ENCODE measurements at places on chromosomes 1 and 21.
A peak's percentile ranks its signal among the peaks of the same experiment; 100 is the strongest.

- no peak for DNase-seq
Observed at GRCh38 chr1:17798799-17799382, 43.8 kb downstream of the ACTL8 start.

GRCh38 chr1:207866471-207867135, 44.3 kb downstream of the CD34 start:
- no peak for DNase-seq

DNA sequence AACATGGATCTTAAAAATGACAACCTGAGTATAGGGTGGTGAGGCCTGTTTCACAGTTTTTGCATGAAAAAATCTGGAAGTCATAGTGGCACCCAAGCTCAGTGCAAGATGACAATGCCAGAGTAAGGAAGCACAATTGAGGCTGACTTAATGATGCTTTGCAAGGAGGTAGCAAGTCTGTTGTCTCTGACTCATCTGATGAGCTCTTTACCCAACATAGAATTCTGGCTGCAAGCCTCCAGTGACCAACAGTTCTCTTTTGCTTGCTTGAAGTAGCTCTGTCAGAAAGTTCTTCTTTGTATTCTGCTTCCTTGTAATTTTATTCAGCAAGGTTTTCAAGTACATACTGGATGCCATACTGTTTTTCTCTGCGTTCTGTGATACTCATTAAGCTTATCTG, 117.1 kb downstream of the FOXD2 start:
- DNase-seq: no peak

- no peak for DNase-seq
Observed at GRCh38 chr1:48362901-48363300, 109.1 kb downstream of the SPATA6 start.

GRCh38 chr1:33388805-33389771, 41.8 kb downstream of the PHC2 start:
- DNase-seq: no peak

DNA sequence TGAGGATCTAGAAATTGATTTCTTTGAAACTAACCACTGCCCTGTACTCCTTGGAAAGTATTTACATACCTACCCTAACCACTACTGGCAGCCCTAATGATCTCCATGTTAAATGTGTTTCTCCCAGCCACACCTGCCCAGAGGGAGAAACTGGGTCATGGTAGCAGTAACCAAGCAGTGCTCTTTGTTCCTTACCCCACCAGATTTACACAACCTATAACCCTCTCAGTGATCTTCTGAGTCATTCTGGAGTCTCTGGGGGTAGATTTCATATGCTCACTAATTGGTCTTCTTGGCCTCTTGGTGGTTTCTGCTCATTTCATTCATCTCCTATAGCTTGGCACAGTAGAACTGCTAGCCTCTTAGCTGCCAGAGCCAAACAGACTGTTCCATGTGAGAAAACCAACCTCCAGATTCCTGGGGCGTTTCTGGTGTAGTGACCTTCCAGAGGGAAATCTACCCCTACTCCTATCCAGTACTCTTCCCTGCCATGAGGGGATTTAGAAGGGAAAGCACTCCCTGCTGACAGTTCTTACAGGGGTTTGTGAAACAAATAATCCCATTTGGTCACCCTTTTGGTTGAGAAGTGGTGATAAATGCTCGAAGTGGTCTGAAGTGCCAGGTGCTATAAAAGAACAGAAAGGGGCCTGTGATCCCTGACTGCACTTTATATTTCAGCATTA, 36.2 kb upstream of the LRIG2 start:
- DNase-seq: no peak

- no peak for DNase-seq
Observed at GRCh38 chr1:167479331-167479979, 38.9 kb downstream of the CD247 start.

- no peak for DNase-seq
Observed at GRCh38 chr1:177984136-177984525, 14.3 kb upstream of the SEC16B start.

GRCh38 chr1:43205671-43206070, 33.5 kb downstream of the CFAP57 start:
- DNase-seq: no peak

- no peak for DNase-seq
Observed at GRCh38 chr1:10646347-10646861, 150.0 kb downstream of the CASZ1 start.

DNA sequence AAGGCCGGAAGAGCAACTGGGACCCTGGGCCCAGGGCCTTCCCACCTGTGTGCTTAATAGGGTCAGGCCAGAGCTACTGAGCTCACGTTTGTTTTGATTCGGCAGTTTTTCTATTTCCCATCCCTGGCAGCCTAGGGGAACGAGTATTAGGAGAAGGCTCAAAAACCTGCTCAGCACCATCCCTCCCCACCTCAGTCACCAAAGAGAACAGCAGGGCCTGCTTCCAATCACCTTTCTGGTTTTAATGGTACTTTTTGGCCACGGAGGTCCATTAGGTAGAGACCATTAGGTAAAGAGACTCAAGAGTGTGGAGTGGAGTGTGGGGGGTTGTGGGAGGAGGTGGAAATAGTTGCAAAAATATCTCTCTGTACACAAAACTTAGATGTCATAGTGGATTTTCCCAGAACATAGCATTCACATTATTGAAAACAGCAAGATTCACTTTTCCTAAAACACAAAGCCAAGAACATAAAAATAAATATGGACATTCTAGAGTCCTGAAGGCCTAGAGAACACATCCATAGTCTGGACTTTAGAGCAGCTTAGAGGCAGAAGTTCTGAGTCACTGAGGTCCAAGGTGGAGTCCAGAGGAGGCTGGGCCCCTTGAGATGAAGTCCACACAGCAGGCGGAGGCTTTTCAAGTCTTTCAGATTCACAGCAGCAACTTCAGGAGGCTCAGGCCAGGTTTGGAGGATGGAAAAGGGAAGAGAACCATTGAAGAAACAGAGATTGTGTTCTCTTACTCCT, 19.5 kb downstream of the NUAK2 start:
- DNase-seq: no peak

DNA sequence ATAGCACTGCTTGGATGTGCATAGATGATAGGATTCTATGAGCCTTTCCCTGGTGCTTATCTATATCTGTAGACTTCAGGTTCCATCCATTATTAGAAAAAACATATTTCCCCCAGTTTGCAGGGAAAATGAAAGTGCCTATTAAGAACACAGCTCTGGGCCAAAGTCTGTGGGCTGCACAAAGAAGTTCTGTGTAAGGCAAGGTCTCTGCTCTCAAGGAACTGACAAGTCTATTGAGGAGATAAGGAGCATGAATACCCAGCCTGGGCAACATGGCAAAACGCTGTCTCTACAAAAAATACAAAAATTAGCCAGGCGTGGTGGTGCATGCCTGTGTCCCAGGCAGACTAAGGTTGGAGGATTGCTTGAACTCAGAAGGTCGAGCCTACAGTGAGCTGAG, 22.3 kb upstream of the SDE2 start:
- no peak for DNase-seq

DNA sequence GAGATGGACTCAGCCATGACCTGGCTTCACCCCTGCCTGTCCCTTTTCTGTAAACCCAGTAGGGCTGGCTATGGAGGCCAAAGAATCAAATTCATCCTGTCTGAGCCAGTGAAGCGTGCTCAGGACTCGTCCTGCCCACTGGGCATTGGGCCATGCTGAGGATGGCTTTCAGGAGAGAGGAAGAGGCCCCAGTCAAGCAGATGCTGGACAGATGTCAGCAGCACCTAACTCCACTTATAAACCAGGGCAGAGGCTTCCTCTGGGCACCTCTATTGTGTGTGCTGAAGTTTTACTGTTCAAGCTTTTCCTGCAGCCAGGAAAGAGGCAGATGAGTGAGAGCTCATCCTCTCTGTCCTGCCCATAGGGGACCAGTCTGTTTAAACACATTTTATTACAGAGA, 97.4 kb upstream of the GCLM start:
- no peak for DNase-seq

GRCh38 chr21:32779983-32780382, 8.4 kb upstream of the PAXBP1 start:
- no peak for DNase-seq

DNA sequence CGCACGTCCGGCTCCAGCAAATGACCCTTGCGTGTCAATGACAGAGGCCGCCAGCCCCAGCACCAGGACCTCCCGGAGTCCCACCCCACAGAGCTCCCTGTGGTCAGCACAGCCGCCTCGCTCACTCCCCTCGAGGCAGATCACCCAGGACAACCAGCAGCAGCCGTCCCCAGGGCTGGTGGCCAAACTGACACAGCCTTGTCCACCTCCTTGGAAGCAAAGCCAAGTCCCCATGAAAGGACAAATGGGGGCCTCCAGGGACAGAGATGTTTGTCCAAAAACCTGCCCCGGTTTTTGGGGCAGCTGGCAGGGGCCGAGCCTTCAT, 2.1 kb downstream of the KRTAP10-10 start:
- no peak for DNase-seq

DNA sequence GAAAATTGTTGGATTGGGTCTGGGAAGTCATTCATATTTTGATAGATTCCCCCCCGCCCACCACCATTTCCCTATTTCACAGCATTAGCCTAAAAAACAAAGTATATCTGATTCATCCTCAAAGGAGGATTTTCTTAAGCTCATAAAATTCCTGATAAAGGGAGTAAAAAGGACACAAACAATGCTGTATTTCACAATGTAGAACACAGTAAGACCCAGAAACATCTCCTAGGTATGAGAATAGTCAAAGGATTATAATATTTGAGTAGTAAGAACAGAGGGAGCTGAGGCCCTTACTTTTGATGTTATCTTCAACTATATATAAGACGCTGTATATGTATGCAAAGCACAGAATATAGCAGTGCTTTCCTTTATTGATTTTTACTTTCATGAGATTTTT, 225.3 kb downstream of the TGFB2 start:
- no peak for DNase-seq

GRCh38 chr1:5423109-5423508, 569.1 kb downstream of the NPHP4 start:
- peak; percentile 33 for DNase-seq

DNA sequence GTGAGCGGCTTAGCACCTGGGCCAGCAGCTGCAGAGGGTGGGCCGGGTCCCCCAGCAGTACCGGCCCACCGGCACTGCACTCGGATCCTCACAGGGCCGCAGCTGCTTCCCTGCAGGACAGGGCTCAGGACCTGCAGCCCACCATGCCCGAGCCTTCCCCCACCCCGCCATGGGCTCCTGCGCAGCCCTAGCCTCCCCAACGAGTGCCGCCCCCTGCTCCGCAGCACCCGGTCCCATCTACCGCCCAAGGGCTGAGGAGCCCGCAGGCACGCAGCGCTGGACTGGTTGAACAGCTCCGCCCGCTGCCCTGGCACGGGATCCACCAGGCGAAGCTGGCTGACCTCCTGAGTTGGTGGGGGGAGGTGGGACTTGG, 6.3 kb upstream of the ACBD6 start:
- DNase-seq: no peak

- no peak for DNase-seq
Observed at GRCh38 chr1:223135176-223135942, 7.7 kb downstream of the TLR5 start.

All from stimulated activated CD4-positive, alpha-beta T cell treated with anti-CD3 and anti-CD28 coated beads, Interleukin-2, amount 100 ng/mL, for 24 hours (primary cell).